Stimulated activated CD4-positive, alpha-beta T cell treated with anti-CD3 and anti-CD28 coated beads, Interleukin-2, amount 100 ng/mL, for 48 hours (primary cell): ENCODE measurements at places on chromosomes 12 and 14.
A peak's percentile ranks its signal among the peaks of the same experiment; 100 is the strongest.

DNA sequence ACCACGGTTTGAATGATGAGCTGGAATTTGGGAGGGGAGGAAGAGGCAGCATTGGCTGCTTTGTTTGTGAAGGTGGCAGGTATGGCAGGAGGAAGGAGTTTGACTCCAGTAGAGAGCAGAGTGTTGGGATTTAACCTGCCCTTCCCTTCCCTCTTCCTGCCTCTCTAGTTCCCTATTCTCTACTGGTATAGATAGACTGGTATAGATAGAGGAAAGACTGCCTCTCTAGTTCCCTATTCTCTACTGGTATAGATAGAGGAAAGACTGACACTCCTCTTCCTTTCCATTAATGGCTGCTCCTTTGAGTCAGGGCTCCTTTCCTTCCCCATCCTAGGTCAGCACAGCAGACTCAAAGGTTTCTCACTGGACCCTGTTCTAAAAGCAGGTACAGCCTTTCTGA, 8.4 kb upstream of the SYCP3 start:
- DNase-seq, result no peak

DNA sequence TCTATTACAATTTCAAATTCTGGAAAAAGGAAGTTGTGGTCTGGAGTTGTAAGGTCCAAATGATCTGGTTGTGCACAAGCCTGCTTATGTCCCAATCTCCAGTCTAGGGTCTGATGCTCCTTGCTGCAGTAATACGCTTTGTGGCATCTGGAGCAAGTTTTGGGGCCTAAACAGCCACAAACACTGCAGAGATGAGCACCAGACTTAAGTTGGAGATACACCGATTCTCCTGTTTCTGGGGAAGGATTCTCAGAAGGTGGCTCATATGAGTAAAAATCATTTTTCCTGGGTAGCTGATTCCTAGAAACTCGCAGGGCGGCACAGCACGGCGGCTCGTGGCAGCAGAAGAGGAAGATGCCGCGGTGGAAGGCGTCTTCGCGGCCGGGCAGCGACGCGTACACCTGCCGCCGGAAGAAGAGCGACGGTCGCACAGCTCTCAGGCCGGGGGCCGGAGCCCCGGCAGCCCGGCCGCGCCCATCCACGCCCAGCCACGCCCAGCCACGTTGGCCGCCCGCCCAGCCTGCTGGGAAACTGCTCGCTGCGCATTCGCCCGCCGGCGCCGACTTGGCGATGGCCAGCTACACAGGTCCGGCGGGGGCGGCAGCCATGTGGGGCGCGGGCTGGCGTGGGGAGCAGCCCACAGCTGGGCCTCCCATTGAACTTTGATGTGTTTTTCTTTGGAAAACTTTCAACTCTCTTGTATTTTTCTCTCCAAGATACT, 129.0 kb downstream of the ASCL4 start:
- peak; percentile 53 for DNase-seq

- DNase-seq, result peak; percentile 15
Measured at GRCh38 chr12:111597831-111598636, 1.1 kb downstream of the ATXN2 start.

DNA sequence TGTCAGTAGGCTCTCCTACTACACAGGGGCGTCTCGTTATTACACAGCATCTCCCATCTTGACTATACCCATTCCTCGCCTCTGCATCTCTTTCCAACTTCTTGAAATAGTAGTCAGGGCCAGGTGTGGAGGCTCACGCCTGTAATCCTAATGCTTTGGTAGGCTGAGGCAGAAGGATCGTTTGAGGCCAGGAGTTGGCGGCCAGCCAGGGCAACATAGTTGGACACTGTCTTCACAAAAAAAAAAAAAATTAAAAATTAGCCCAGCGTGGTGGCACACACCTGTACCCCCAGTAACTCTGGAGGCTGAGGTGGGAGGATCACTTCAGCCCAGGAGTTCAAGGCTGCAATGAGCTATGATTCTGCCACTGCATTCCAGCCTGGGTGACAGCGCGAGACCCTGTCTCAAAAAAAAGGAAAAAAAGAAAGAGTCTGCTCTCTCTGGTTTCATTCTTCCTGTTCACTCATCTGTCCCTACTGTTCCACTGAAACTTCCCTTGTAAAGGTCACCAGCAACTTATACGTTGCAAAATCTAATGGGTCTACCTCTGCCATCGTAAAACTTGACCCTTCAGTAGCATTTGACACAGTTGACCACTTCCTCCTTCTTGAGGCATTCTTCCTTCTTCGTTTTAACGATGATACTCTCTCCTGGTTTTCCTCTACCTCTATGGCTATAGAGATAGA, 41.0 kb upstream of the PTGR2 start:
- no peak for DNase-seq

DNA sequence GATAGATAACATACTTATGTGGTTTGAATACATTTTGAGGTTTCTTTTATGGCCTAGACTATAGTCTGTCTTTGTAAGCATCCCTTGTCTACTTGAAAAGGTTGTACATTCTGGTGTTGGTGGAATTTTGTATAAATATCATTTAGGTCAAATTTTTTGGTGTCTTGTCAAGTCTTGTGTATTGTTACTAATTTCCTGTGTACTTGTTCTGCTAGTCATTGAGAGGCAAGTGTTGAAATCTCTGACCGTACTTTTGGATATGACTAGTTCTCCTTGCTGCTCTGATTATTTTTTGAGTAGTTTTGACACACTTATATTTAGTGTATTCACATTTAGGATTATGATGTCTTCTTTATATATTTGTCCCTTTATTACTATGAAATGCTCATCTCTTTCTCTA, 219.6 kb downstream of the CCDC91 start:
- no peak for DNase-seq

GRCh38 chr14:58815161-58815701, 177.5 kb downstream of the DACT1 start:
- DNase-seq, result no peak

- no peak for DNase-seq
Measured at GRCh38 chr12:29277231-29277630, 103.7 kb downstream of the ERGIC2 start.

DNA sequence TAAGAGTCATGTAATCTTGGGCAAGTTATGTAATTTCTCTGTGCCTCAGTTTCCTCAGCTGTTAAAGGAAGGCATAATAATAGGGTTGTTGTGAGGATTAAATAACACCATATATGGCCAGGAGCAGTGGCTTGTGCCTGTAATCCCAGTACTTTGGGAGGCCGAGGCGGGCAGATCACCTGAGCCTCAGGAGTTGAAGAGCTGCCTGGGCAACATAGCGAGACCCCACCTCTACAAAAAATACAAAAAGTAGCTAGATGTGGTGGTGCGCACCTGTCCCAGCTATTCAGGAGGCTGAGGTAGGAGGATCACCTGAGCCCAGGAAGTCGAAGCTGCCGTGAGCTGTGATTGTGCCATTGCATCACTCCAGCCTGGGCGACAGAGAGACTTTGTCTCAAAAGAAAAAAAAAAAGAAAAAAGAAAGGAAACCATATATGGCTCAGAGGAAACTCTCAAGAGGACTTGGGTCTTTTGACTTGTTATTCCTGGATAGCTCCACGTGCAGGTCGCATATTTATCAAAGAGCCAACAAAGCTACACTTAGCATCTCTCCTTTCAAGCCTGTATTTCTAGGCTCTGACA, 6.9 kb downstream of the GPRC5A start:
- no peak for DNase-seq

DNA sequence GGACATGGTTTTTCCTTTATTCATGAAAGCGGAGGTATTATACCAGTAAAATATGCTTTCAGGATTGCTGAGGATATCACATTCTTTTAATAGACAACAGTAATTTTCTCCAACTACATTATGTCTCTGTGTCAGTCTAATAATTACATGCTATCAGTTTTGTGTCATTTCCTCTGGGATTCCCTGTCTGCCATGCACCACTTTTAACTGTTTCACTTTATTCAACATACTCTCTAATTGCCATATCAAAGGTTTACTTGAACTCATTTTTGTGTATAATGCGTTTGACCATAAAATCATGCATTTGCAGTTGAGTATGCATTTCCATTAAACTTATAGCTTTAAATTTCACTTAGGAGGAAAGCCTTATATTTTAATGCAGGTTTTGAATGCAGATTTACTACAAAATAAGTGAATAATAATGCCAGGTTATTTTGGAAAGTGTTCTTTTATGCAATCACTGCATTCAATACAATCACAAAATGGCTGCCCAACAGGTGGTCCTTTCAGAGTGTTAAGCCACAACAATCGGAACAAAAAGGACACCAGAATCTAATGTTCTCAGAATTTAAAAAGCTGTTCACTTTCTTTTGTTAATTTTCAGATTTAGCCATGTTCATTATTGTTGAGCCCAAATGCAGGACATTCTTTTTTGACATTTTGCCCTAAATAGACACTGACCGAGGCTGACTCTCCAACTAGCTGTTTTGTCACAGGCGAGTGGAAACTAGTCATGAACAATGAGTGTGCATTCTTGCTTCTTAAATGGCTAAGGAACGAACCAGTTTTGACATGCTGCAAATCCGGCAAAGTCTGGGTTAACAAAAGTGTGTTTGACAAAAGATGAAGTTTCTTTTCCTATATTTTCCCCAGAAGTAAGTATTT, 40.9 kb downstream of the MBIP start:
- no peak for DNase-seq

DNA sequence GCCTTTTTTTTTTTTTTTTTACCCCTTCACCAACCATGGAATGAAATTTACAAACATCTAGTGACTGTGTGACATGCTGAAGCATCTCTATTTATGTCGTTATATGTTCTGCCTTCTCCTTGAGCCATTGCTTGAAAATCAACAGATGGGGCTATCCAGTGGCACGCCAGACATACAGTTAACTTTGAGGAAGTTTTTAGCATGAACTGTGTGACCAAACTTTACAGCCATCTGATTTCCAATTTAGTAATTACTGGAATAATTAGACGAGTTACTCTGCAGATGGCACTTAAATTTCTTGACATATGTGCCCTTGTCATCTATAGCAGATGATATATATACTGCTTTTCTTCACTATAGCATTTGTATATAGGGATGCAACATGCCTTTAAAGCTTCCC, 192.1 kb downstream of the SNAPC1 start:
- no peak for DNase-seq

- no peak for DNase-seq
Measured at GRCh38 chr12:121814429-121815119, 10.8 kb downstream of the SETD1B start.

- no peak for DNase-seq
Measured at GRCh38 chr14:96718407-96718806, 78.8 kb upstream of the VRK1 start.

- no peak for DNase-seq
Measured at GRCh38 chr12:113858841-113859386, 107.2 kb downstream of the RBM19 start.

- DNase-seq, result no peak
Measured at GRCh38 chr12:24049728-24050127, 100.3 kb upstream of the SOX5 start.

- DNase-seq, result no peak
Measured at GRCh38 chr14:33686218-33686617, 264.7 kb downstream of the EGLN3 start.

GRCh38 chr14:50658203-50658602, 9.9 kb downstream of the SAV1 start:
- no peak for DNase-seq

- DNase-seq, result no peak
Measured at GRCh38 chr12:49232940-49233841, 31.7 kb upstream of the TUBA1C start.

DNA sequence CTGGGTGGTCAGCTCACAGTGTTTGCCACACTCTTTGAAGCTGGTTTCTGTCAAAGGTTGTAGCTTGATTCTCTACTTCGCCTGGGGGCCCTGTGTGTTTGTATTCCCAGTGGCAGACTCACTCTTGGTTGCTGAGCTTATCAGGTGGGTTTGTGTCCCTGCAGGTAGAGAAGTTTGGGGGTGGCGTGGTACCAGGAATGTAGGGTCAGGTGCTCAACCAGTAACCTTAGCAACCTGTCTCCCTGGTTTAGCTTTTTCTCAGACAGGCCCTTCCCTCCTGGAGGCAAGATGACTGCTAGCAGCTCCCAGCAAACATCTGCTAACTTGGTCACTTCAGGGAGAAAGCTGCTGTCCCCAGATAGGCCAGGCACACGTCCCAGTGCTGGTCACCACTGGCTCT, 352.2 kb downstream of the AACS start:
- DNase-seq, result no peak

DNA sequence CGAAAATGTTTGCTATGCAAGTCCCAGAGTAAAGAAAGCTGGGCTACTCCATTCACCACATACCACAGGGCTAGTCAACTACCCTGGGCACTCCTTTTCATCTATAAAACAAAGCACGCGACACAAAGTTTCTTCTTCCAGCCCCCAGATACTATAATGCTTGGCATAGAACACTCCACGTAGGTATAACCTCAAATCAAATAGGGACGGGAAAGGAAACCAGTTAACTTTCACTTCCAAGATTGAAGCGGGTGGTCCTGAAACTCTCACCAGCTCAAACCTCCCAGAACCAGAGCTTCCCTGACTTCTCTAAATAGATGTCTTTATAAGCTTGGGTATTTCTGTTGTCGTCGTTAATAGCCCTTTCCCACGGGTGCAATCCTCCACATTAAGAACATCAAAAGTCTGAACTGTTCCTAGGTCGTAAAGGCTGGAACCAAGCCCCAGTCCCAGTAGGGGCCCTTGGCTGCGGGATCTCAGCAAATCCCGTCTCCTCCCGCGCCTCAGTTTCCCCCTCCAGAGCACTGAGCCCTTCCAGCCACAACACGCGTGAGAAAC, 647 bp downstream of the LGMN start:
- no peak for DNase-seq

- DNase-seq, result no peak
Measured at GRCh38 chr12:21715386-21715785, 57.7 kb upstream of the LDHB start.

GRCh38 chr12:107042801-107043200, 50.5 kb downstream of the CRY1 start:
- DNase-seq, result no peak

DNA sequence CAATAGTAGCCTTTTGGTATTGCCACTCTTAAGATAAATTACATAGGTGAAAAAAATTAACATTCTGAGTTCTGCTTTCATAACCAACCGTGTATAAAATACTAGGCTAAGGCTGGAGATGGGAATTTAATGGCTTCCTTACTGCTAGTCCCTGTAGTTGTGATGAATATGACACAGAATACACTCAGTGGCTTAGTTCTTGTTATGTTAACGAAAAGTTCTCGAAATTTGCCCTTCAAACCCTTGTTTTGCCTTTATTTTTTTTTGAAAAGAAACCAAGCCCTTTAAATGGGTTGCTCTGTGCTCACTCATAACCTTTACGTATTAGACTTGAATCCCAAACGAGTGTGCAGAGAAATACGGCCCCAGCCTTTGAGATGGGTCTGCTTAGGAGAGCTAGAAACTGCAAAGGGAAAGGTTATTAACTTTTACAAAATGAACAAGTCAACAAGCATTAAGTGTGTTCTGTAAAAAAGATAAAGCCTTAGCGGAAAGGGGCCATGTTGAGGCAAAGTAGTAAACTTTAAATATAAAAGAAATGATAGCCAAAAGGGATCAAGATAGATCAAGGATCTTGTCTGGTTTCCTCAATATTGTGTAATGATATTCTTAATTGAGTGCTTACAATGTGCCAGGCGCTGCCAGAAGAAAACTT, 1.7 kb downstream of the NUDT4 start:
- DNase-seq, result no peak

GRCh38 chr14:101410126-101410525, 151.2 kb upstream of the DIO3 start:
- DNase-seq, result no peak

GRCh38 chr12:109115758-109116610, at the start of gene ACACB:
Gene ACACB, plus strand, starts transcription at chr12:109116587. Its CDS starts 22,819 bp downstream, at chr12:109139406.
- no peak for DNase-seq
